ENCODE measurements at places on chromosomes 1 and 21. TPM values are rescaled to one million over a fixed set of nuclear protein-coding genes. Genes with fewer than 3 reads are reported as not detected.

The FCRL3 gene
- 6.4 TPM for total RNA-seq

The RIMKLA gene
- 10.3 TPM for total RNA-seq

The SARS1 gene
- 226 TPM for total RNA-seq

The MMP23B gene
- 3.3 TPM for total RNA-seq

The AQP10 gene
- 0.14 TPM for total RNA-seq

The SSU72 gene
- total RNA-seq, result 113 TPM

DNA sequence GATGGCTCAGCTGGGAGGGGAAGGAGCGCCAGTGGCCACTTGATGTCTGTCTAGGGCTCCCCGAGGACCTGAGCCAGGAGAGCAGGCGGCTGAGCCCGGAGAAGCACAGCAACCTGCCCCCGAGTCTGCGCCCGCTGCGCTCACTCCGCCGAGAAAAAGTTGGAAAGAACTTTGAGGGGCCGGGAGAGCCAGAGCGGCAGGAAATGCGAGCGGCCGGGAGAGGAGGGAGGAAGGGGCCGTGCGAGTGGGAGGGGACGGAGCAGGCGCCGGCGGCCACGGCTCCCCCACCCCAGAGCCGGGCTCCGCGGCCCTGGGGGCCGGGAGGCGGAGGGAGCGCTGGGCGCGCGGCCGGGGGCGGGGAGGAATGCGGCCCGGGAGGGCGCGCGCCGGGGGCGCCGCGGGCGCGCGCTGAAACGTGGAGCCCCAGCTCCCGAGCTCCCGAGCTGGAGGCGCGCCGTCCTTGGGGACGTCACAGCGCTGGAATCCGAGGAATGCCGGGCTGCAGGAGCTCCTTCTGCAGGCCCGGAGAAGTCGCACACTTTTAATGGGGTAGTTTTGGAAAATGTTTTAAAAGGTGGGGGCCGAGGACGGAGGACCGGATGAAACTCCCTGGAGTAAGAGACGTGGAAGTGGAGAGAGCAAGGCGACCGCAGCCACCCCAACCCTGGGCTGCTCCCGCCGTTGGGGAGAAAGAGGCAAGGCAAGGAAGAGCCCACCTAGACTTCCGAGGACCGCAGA, at the start of gene PTPN14:
TSS of gene PTPN14 (minus strand) at position 167 of the 738 bp plus-strand sequence. CDS start 86,799 bp downstream, outside the sequence.
- peak; percentile 7 for DNase-seq

DNA sequence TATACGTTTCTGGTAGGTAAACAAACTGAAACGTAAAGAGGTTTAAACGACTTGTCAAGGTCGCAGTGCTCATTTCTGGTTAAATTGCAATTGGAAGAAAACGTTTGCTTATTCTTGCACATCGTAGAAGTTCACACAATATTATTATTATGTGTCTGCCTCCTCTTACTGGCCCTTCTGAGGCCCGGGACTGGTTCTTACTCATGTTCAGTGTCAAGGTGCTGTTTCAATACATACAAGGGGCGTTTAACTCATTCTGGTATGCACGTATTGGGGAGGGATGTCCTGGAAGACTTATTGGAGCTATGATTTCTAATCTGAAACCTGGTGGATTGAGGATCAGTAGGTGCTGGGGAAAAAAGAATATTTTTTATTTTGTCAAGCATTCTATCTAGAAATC, 932 bp downstream of the RPF1 start:
- DNase-seq, result peak; percentile 17

DNA sequence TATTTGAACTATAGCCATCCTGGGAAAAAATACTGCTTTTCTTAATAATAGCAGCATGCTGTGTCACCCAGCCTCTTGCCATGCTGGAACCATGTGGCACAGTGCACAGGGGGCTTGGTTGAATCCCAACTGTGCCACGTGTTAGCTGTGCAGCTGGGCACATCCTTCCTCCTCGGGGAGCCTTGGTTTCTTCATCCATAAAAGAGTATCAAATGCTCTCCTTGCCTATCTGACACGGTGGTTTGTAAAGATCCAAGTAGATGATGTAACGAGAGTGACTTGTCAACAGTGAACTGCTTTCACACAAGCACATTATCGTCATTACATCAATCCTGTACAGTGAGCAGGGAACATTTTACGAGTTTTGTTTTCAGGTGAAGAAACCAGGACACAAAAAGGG, 24.4 kb downstream of the VASH2 start:
- no peak for DNase-seq

DNA sequence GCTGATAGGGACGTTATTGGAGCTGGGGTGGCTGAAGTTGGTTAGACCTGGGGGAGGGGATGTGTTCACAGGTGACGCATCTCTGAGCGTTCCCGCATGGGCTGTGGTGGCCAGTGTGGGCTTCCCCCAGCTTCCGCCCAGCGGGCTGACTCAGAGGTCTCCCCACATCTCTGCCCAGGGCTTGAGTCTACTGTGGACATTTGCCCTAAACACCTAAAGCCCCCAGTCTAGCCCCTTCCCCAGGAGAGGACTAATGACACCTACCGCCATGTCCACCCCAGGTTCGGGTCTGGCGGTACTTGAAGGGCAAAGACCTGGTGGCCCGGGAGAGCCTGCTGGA, 2.0 kb downstream of the AGRN start:
- no peak for DNase-seq

GRCh38 chr21:17989780-17990179, 170.6 kb upstream of the C21orf91 start:
- DNase-seq, result no peak

DNA sequence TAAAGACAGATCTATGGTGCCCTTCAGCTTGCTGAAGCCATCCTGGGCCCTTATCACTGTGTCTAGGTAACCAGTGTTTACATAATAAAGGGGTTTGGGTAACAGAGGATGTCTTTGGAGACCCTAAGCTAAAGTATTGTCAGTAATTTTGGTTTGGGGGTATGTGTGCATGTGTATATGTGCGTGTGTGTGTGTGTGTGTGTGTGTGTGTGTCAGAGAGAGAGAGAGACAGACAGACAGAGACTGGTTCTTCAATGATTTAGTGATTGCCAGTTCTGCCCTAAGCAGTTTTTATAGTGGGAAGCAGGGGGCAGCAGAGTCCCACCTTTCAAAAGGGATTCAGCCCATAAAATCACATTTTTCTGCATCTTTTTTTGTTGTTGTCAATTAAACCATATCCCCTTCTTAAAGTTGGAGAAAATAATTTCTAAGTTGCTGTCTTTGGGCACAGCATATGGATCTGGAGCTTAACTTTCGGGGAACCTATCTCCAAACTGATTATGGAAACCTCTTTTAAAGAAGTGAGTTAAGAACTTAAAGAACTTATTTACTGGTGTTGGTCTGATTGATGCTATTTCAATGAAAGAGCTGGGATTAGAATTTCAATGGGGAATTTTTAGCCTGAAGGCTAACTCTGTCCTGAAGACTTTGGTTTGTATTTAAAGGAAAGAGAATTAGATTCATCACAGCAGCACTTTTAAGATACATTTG, 51.1 kb downstream of the ZNF326 start:
- DNase-seq, result peak; percentile 51

GRCh38 chr1:27136998-27137542, 17.9 kb downstream of the SLC9A1 start:
- DNase-seq, result peak; percentile 98

- no peak for DNase-seq
Measured at GRCh38 chr1:99623554-99623953, 22.4 kb upstream of the PALMD start.

- peak; percentile 56 for DNase-seq
Measured at GRCh38 chr1:211334986-211335385, 8.4 kb downstream of the TRAF5 start.

DNA sequence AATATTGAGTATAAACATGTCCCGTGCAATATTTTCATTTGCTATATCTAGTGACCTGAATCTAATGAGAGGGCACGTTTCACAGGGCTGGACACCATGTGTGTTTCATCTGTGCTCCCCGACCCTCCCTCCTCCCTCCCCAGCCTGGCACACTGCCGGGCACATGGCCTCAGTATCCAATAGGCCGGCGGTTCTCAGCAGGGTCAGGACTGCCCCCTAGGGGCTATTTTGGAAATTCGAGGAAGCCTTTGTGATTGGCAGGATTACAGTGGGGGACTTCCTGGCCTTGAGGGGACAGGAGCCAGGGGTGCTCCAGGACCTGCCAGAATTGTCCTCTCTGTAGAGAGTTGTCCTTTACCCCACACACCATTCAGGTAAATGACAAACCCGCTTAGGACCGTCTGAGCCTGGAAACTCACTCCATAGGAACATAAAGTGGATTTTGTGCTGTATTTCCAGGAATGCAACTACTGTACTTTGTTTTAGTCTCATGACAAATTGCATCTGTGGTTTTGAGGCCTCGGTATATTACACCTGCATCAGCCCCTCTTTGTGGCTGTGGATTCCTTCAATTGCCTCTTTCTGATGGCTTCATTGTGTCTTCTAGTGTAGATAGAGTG, 109.5 kb upstream of the SIM2 start:
- peak; percentile 56 for DNase-seq

GRCh38 chr1:26372039-26372438, 511 bp downstream of the ZNF683 start:
- DNase-seq, result peak; percentile 31

- DNase-seq, result no peak
Measured at GRCh38 chr1:169133801-169134502, 27.5 kb downstream of the ATP1B1 start.
